Activated T-helper 17 cell treated with anti-CD3 and anti-CD28 coated beads, Interleukin-2, amount 50 U/mL, for 72 hours (primary cell): ENCODE measurements at places on chromosomes 16 and 17.

- ATAC-seq = peak; percentile 82
These were observed 56.0 kb downstream of the CYB561 start for GRCh38 chr17:63390090-63390489.

- ATAC-seq = no peak
These were observed 6.1 kb downstream of the KIF19 start for GRCh38 chr17:74332017-74332650.

DNA sequence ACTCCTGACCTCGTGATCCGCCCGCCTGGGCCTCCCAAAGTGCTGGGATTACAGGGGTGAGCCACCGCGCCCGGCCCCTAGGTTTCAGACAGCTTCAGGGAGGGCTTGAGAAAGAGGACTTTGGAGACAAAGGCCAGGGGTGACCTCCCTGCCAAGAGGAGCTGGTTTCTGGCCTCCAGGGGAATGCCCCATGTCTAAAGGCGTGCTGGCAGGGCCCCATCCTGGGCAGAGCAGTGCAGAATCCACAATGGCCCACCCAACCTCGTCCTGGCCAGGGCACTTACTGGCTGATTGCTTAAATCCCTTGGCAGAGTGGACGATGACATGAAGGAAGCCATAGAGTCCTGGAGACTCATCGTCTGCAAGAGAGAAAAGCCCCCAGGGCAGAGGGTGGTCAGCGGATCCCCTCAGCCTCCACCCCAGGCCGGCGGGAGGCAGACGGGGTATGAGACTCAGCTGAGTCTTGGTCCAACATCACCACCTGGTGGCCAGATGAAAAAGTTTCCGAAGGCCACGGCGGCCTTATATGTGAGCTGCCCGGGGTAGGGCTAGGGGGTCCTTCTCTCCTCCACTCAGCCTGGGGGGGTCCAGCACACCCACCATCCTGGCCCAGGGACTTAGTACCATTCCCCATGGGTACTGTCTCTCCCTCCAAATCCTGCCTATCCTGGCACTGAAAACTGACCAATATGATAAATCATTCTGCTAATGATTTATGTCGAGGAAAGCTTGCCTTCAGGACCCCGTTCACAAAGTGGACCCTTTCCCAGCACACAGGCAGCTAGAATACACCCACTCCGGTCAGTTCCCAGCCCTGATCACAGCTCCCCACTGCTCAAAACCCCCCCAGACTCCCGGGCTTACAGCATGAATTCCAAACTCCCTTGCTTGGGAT is 59.1 kb downstream of the TIMM22 start:
- peak; percentile 44 for ATAC-seq

DNA sequence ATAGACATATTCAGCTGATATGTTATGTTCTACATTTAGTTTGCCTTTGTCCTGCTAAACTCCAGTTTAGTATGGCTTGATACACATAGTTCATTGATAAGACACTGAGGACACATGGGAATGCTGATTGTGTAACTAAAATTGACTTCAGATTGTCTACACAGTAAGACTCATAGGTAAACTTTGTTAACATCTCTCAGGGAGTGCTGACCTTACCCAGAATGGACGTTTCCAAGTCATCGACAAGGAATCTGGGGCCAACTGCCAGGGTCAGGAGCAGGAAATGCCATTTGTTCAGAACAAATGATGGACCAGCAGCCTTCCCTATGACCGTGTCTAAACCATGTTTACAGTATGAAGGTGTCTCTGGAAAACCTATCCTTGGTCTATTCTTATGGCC is 58.7 kb downstream of the DYNLRB2 start:
- ATAC-seq = no peak

GRCh38 chr16:55499951-55500529 is 8.8 kb upstream of the LPCAT2 start:
- peak; percentile 81 for ATAC-seq

- no peak for ATAC-seq
These were observed 40.8 kb downstream of the SLFN12L start for GRCh38 chr17:35496451-35497290.

DNA sequence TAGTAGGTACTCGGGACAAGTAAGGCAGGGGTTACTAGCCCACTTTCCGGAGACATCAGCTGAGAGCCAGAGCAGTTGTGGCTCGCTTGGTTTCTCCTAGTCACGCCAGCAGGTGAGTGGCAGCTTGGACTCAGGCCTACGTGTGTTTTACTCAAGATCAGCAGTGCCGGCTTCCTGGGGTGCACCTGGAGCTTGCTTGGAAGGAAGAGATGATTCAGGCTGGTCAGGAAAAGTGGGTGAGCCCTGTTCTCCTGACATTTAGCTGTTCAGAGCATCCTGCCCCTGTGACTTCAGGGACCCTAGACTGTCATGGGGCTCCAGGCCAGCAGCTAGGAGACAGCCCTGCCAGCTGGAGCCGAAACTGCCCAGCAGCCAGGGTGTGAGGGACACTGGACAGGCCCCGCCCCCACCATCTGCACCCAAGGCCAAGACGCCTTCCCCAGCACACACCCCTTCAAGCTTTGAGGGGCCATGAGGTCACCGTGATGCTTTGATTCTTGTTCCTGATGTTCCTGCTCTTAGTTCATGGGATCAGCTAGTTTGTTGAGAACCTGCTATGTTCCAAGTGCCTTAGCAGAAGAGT is 238.0 kb upstream of the CIBAR2 start:
- ATAC-seq = no peak

DNA sequence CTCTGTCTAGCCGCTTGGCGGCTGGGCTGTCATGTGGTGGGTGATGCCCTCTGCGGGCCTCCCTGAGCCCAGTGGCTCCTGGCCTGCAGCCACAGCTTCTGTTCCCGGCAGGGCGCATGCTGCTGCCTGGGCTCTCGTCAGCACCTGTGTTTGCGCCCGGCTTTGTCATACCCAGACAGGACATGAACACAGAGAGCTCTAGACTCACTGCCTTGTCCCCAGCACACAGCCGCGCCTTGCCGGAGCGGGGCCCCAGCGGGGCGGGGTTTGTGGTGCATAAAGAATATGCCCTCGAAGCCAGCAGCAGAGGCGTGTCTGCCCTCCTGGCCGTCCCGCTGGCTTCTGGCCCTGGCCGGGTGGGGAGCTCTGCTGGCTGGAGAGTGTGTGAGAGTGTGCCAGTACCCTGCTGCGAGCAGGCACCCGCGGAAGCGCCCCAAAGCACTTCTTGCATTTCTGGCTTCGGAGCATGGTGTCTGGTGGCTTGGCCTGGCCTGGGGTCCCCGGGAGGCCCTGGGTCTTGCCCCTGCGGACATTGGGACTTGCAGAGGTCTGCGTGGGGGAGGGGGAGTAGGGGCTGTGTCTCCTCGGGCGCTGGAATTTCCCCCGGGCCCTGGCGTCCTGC is 14.4 kb downstream of the ASPSCR1 start:
- ATAC-seq = no peak

DNA sequence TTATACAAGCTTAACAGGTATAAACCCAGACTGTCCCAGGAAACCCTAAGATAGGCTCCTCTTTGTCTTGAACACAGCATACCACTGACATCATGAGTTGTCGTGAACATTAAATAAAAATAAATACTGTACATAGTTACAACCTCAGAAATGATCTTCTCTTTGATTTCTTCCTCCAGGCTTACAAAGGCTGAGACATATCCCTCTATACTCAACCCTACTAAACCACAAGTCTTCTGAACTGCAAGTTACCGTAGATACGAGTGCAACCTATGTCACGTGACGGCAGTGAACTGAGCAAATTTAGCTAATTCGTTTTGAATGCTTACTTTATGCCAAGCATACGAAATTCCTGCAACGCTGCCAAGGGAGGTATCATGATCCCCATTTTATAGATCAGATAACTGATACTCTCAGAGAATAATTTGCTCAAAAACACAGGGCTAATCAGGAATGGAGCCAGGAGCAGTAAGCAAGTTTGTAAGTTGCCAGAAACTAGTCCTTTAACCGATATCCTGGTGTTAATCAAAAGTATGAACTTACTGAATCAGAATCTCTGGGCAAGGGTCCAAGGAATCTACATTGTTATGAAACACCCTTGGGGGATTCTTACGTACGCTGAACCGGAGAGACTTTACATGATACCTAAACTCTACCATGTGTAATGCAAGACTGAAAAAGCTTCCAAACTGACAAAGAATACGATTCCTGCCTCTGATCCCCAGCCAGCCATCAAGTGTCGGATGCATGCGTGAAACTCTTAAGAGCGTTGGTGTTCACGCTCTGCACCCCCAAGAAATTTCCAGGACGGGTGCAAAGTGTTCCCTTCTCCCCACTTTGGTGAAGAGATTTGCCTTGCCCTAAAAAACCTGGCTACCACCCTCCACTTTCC is 106.2 kb downstream of the XYLT1 start:
- peak; percentile 81 for ATAC-seq

DNA sequence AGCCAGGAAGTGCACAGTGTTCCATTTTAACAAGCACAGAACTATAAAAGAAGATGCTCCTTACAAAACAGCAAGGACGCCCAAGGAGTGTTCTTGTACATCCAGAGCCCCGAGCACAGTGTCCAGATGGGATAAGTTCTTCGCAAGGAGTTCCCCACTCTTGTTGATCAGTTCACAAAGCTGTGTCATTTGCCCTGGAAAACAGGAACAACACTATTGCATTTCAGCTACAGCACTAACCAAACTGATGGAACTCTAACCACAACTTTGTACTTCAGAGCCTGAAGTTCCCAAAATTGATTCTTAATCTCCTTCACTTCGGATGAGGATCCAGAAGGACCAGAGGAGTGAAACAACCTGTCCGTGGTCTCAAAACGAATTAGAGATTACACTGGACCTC is 5.1 kb downstream of the COPS3 start:
- ATAC-seq = no peak

- no peak for ATAC-seq
These were observed 25.0 kb downstream of the NXN start for GRCh38 chr17:954431-955164.

DNA sequence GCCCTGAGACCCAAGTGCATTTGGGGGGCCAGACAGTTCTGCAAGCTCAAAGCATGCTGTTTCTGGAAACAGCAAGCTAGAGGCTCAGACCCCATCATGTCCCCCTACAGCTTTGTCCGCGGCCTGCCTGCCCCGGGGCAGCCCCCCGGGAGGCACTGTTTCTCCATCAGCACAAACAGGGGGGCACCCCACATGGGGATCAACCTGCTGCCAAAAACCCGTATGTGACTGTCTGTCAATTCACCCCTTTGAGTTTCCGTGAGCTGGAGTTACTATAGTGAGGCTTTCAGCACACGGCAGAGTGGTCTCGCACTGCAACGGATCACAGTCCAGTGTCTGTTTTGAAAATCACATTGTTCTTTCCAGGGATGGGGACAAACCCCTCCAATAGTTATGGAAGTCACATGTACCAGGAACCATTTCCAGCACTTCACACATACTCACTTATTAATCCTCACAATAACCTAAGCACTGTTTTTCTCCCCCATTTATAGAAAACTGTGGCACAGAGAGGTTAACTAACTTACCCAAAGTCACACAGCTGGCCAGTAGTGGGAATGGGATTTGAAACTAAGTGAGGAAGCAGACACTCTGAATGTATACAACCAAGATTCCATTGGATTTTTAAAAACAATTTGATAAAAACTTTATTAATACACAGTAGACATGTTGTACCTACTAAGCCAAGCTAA is 269.0 kb downstream of the C16orf95 start:
- ATAC-seq = no peak

GRCh38 chr16:56275076-56275475 is 83.8 kb downstream of the GNAO1 start:
- ATAC-seq = no peak

DNA sequence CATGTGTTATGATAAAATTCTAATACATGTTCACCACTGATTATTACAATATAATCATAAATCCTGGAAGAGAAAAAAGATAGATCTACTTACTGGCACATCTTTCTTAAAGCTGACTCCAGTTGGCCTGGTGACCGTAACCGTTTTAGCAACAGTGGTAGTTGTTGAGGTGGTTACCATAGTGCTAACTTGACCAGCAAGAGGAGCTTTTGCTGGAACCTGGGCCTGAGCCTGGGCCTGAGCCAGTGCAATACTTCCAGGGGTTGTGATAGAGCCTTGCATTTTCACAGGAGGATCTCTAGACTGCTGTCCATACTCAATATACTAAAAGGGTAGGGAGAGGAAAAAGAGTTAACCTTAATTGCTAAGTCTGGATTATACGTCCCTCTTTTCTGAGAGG is 36.2 kb downstream of the SETD6 start:
- ATAC-seq = no peak

DNA sequence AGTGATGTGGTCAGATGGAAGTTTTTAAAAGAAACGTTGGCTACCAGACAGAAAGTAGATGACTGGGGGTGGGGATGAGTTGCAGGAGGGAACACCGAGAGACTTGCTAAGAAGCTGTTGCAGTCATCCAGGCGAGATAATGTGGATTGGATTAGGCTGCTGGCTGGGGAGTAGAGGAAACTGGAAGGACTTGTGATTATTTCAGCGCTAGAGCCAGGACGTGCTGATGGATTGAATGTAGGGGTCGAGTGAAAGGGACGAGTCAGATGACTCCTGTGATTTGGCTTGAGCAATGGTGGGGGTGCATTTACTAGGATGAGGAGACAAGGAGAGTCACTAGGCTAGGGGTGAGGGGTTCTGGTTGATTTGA is 88.5 kb downstream of the CLEC16A start:
- no peak for ATAC-seq

GRCh38 chr16:50093607-50094539 is 28.1 kb downstream of the HEATR3 start:
- ATAC-seq = peak; percentile 82

DNA sequence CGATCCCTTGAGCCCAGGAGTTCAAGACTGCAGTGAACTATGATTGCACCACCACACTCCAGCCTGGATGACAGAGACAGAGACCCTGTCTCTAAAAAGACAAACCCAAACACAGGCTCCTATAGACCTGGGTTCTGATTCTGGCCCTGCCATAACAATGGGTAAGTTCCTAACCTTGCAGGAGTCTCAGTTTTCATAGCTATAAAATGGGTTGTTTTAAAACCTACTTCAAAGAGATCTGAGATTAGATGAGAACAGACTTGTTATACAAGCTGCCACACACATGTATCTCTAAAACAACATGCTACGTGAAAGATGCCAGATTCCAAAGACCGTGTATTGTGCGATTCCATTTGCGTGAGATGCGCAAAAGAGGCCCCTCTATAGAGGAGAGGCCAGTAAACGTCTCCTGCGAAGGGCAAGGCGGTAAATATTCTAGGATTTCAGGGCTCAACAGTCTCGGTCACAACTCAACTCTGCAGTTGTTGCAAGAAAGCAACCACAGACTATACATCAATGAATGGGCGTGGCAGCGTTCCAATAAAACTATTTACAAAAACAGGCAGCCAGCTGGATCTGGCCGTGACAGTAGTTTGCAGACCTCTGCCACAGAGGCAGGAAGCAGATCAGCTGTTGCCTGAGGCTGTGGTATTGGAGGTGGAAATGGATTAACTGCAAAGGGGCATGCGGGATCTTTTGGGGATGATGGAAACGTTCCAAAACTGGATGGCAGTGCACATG is 5.9 kb downstream of the CORO7 start:
- no peak for ATAC-seq
